A549 treated with GW870086 at 1 μM for 4 hours (cell line): ENCODE measurements at places on chromosomes 13 and 19. TPM values are rescaled to one million over a fixed set of nuclear protein-coding genes. Genes with fewer than 3 reads are reported as not detected.

The POU2F2 gene
- 0.15 to 0.80 TPM (median 0.41 TPM) in 5 replicates for total RNA-seq

The LGALS14 gene
- total RNA-seq, result not detected in 5 replicates

The FARP1 gene
- 9.0 to 14.8 TPM (median 11.5 TPM) in 5 replicates for total RNA-seq

The GPC5 gene
- total RNA-seq, result 0.09 TPM in 1 of 5 replicates, not detected in the others

The CD22 gene
- 0.95 to 1.4 TPM (median 1.0 TPM) in 5 replicates for total RNA-seq

The ATCAY gene
- total RNA-seq, result 0.05 to 0.43 TPM (median 0.13 TPM) in 5 replicates

The C13orf42 gene
- not detected in 5 replicates for total RNA-seq

The U2AF1L4 gene
- total RNA-seq, result 25.2 to 29.1 TPM (median 25.8 TPM) in 5 replicates

The PLK5 gene
- not detected in 5 replicates for total RNA-seq

The ZNF749 gene
- total RNA-seq, result 14.1 to 17.2 TPM (median 14.4 TPM) in 5 replicates

The NLRP4 gene
- not detected in 5 replicates for total RNA-seq

The ZNF43 gene
- 2.2 to 3.2 TPM (median 2.9 TPM) in 5 replicates for total RNA-seq

The MYPOP gene
- total RNA-seq, result 6.1 to 9.6 TPM (median 8.7 TPM) in 5 replicates
